ENCODE measurements at places on chromosomes 2 and 18.

GRCh38 chr2:130376433-130377293 lies 20.8 kb downstream of the PTPN18 start:
- DNase-seq: no peak

- no peak for DNase-seq
Observed at GRCh38 chr2:58541511-58541910, 300.4 kb upstream of the FANCL start.

DNA sequence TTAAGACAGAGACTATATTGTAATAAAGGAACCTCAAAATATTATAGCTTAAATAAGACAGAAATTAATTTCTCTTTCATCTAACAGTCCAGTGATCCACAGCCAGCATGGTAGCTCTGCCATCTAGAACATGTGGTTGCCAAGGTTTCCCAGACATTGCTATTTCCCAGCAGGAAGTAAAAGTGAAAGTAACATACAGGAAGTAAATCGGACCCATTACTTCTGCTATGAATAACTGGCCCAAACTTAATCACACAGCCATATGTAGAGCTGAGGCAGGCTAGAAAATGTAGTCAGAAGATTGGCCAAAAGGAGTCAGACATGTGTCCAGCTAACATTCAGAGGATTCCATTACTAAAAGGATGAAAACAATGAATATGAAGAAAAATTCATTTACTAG lies 71.0 kb downstream of the NOL4 start:
- DNase-seq: no peak

DNA sequence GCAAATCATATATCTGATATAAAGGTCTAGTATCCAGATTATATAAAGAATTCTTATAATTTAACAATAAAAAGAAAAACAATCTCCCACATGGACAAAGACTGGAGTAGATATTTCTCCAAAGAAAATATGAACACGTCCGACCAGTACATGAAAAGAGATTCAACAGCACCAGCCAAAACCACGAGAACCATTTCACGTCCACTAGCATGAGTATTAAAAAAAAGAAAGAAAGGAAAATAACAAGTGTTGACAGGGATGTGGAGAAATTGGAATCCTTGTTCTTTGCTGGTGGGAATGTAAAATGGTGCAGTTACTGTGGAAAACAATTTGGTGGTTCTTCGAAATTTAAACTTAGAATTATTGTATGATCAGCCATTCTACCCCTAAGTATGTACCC lies 432.7 kb upstream of the TRIB2 start:
- DNase-seq: no peak

- no peak for DNase-seq
Observed at GRCh38 chr2:43034921-43035320, 191.5 kb downstream of the ZFP36L2 start.

- DNase-seq: no peak
Observed at GRCh38 chr2:64853894-64854293, 135.3 kb upstream of the SLC1A4 start.

DNA sequence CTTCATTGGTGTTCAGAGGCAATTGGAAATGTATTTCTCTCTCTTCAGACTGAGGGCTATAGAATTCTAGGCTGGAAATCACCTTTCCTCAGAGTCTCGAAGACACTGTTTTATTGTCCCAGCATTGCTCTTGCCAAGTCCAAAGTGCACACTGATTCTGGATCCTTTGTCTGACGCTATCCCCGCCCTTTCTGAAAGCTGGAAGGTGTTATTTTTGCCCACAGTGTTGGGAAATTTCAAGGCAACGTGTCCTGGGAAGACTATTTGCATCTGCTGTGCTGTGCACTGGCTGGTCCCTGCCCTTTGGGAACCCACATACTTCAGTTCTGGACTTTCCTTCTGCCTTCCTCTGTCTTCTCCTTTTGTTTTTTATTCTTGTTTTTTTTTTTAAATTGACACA lies 190.8 kb downstream of the SH3BP4 start:
- no peak for DNase-seq

- no peak for DNase-seq
Observed at GRCh38 chr2:85134896-85135659, 1.9 kb downstream of the TCF7L1 start.

DNA sequence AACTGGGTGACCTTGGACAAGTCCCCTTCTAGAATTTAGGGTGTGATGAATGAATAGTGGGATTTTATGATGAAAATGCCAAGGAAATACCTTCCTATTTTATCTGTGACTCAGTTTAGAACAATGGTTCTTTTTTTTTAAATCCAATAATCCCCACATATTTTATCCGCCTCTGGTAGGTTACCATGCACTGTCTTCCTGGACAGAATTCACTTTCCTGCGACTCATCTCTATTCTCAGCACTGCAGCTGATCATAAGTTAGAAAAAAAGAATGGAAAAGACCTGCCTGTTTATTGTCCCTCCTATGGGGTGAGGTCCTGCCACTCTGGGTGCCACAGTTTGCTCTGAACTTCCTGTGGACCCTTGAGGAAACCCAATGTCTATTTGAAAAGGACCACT lies 73.1 kb downstream of the IRS1 start:
- no peak for DNase-seq

- no peak for DNase-seq
Observed at GRCh38 chr2:26704441-26704977, 12.0 kb downstream of the KCNK3 start.

DNA sequence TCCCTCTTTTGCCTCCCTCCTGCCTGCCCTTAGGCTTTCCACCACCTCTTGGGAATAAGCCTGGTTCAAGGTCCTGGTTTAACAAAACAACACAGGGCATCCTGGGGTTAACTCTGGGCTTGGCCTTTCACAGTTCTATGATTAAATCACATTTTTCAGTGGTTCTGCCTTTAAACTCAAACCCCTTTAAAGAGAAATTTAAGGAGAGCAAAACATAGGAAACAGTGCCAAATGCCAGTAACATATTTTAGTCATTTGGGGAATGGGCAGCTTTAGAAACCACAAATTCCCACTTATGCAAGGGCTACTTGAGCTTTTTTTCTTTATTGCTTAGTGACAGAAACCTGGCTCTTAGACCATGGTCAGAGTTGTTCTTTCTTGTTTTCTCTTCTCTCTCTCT lies 112.2 kb upstream of the FZD5 start:
- DNase-seq: no peak

Measured in stimulated activated CD4-positive, alpha-beta T cell treated with anti-CD3 and anti-CD28 coated beads, Interleukin-4, amount 100 ng/mL, for 24 hours (primary cell).